ENCODE measurements at places on chromosomes 2 and 18.

- DNase-seq = no peak
Observed at GRCh38 chr2:153509133-153509532, 30.6 kb upstream of the RPRM start.

- DNase-seq = no peak
Observed at GRCh38 chr2:57796527-57796926, 250.1 kb upstream of the VRK2 start.

DNA sequence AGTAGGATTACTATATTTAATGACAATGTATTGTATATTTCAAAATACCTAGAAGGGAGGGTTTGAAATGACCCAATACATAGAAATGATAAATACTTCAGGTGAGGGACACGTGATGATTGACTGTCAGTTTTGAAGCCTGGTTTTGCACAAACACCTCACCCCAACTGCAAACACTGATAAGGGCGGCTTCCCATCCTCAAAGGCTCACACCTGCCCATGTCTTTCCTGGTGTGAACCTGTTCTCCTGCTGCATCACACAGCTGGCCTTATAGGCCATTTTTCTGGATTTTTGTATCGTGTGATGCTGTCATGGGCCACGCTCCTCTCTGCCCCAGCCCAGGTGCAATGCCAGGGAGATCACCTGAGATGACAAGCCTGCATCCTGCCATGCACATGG, 166.5 kb upstream of the NCK2 start:
- DNase-seq = no peak

GRCh38 chr2:232229911-232230310, 148.6 kb upstream of the ALPP start:
- DNase-seq = no peak

GRCh38 chr2:218839430-218839829, 7.8 kb upstream of the PRKAG3 start:
- no peak for DNase-seq

GRCh38 chr2:159614534-159615366, 1.6 kb downstream of the BAZ2B start:
- DNase-seq = no peak

- no peak for DNase-seq
Observed at GRCh38 chr2:157418239-157418641, 25.6 kb downstream of the CYTIP start.

DNA sequence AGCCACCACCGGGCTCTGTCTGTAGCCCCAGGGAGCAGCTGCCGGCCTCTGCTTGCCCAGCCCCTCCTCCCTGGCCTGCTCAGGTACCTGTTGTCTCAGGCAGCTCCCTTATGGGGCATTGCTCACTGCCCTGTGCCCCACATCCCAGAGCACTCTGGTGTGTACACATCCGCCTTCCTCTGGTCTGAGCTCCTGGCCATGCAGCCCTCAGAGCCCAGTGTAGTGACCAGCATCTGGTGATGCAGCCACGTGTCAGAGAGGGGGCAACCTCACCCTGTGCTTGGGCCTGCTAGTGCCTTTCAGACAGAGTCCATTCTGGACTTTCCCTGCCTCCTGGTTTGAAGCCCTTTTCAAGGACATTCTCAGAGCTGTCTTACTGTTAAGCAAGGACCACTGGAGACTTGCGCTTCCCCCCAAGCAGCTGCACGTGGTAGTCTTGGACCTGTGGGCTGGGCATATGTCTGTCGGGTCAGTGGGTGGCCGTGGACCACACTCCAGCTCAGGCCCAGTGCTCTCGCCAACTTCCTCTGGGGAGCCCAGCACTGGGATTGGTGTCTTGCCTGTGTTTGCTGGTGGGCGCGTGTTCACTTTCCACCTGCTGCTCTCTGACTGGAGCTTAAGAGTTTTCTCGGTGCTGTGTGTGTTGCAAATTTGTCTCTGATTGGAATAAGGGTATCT, 30.7 kb downstream of the DGKD start:
- no peak for DNase-seq

DNA sequence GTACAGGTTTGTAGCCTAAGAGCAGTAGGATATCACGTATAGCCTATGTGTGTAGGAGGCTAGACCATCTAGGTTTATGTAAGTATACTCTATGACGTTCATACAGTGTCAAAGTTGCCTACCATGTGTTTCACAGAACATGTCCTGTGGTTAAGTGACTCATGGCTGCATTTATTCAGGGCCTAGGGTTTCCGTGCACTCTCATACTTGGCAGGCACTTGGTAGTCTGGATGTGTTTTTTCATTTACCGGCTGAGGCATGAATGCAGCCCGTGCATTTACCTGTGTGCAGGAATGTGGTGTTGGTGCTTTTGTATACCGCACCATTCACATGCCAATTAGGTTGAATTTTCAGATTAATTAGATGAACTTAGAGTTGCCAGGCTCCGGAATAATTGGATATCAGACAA, 43.4 kb downstream of the MYL12B start:
- no peak for DNase-seq

GRCh38 chr2:231037202-231037730, at the start of gene C2orf72:
C2orf72 (plus strand) TSS chr2:231037523; CDS start chr2:231037566, 43 bp downstream.
- no peak for DNase-seq

DNA sequence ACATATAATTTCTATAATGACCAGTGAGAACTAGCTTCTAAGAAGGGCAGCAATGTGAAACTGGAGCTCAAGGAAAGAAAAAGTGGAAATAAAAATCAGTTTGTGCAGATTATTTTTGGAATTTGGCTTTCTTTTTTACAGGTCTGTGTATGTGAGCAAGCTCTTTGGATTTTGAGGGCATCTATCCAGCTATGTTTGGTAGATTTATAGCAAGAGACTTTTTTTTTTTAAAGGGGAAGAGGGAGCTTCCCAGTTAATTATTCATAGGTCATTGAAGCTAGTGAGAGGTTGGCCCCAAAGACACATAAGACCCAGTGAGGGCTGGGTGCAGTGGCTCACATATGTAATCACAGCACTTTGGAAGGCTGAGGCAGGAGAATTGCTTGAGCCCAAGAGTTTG, 24.0 kb upstream of the COLEC12 start:
- no peak for DNase-seq

DNA sequence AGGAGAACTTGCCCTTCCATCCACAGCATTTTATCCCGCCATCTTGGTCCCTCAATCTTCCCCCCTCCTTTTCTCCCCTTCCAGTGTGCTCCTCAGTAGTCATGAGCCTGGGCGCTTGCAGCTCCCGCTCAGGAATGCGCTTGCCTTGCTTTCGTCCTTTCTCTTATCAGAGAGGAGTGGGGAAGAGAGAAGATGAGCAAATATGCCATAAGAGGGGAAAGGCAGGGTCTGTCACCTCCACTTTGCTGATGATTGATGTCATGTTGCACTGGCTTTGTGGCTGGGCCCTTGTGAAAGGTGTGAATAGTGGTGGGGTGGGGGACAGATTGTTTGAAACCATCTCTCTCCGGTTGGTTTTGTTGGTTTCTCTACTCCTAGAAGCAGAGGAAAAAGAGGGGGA, 569.3 kb downstream of the TNS1 start:
- DNase-seq = no peak

GRCh38 chr2:34545486-34546136, 946.5 kb upstream of the FAM98A start:
- DNase-seq = no peak

GRCh38 chr2:210167227-210167626, 4.0 kb downstream of the KANSL1L start:
- DNase-seq = no peak

- peak; percentile 9 for DNase-seq
Observed at GRCh38 chr18:62324181-62324828, 805 bp upstream of the TNFRSF11A start.

DNA sequence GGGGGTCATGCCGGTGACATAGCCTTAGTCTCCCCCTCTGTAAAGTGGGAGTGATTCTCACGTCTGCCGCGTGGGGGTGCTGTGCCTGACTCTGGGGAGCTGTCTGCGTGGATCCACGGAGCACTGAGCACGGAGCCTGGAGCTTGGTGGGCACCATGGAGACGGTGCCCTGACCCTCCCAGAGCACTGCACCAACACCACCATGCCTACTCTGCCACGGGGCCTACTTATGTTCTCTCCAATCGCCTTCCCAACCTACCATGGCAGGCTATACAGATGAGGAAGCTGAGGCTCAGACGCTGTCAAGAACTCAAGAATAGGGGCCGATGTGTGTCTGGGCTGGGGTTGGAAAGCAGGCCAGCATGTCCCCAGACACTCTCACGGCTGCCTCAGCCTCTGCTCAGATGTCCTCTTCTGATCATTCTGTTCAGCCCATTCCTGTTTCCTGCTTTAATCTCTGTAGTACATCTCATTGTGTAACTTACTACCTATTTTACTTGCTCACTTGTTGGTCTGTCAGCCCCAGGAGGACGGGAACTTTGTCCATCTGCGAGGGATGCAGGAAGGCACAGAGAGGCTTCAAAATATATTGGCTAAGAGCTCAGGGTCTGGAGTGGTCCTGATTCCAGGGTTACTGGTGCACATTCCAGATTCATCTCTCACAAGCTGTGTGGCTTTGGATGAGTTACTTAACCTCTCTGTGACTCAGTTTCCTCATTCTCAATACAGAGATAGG, 168.1 kb upstream of the HS6ST1 start:
- no peak for DNase-seq

DNA sequence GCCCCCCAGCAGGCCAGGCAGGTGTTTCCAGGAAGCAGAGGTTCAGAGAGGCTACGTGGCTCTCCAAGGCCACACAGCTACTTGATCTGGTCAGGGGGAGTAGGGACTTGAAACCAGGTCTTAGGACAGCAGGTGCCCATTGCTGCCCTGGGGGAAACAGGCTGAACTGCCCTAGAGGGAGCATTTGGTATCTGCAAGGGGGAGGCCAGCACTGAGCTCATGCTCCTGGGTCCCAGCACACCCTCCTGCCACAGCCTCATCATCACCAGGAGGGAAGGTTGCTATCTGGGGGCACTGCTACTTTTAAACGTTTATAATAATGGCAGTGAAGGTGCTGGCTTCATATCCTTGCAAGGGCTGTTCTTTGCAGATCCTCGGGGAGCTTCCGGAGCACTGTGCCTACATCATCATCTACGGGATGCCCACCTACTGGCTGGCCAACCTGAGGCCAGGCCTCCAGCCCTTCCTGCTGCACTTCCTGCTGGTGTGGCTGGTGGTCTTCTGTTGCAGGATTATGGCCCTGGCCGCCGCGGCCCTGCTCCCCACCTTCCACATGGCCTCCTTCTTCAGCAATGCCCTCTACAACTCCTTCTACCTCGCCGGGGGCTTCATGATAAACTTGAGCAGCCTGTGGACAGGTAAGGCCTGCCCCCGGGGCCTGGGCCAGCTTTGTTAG, 36.1 kb downstream of the ABCG8 start:
- DNase-seq = no peak

DNA sequence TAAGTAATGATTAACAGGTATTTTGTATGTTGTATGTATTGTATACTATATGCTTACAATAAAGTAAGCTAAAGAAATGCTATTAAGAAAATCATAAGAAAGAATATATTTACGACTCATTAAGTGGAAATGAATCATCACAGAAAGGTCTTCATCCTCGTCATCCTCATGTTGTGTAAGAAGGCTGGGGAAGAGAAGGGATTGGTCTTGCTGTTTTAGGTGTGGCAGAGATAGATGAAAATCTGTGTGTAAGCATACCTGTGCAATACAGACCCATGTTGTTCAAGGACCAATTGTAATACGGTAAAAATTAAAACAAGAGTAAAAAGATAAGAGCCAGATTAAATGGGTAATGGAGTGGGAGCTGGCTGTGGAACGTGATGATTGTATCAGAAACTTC, 16.6 kb downstream of the SLC35F5 start:
- DNase-seq = no peak

DNA sequence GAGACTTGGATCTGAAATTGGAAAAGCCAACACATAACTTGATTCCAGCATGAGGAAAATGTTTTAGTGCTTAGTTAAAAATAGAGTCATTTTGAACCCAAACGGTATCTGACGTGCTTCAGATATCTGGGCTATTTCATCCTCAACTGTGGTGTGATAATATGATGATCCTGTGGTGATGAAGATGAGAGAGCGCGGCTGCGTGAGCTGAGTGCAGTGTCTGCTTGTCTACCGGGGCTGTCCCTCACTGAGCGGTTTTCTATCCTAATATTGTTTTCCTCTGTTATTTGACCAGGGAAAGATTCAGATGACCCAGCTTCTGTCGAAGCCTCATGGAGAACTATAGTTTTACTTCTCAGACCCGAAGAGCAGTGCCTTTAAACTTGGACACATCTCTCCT, 5.8 kb downstream of the TWIST2 start:
- DNase-seq = no peak

- no peak for DNase-seq
Observed at GRCh38 chr2:237411683-237412423, 2.1 kb downstream of the COL6A3 start.

DNA sequence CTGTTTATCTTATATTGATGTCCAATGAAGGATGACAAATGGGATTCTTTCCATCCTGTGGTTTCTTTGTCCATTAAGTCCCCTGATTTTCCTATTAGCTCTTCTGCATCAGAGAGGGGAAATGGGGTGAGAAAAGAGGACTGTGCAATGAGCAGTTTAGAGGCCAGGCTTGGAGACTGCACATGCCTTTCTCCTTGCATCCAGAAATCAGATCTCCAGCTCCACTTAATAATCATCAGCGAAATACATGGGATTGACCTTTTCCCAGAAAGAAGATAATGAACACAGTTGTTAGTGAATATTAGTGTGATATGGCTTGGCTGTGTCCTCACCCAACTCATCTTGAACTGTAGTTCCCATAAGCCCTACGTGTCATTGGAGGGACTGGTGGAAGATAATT, 697.4 kb downstream of the CBLN2 start:
- no peak for DNase-seq

DNA sequence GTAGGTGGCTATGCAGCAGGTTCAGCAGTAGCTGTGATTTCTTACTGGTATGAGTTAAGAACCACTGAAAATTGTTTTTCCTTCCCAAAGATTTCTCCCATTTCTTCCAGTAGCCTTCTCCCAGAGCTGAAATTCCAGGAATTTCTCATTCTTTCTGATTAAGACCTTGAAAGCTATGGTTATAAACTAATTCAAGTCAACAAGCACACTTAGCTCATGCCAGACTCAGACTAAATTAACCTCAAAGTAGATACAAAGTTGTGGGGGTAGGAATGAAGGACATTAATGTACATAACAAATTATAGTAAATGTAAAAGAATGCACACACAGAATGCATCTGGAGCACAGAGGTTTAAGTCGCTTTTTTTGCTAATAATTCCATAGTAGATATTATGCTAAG, 103.6 kb upstream of the SOX11 start:
- DNase-seq = no peak

DNA sequence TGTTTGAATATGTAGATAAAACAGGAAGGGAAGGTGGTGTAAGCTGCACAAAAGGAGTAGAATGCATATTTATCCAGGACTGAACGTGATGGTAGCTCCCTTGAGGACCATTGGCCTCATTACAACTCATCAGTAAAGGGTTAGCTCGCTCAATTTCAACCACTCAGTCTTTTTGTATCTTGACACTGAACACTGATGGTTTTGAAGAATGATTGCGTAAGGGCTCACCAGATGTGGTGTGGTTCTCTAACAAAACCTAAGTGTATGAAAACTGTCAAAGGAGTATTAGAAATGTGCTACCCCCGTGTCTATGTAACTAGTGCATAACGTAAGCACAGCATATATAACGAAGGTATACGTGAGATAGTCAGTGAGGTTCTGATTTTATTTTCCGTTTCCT, 272.4 kb upstream of the THSD7B start:
- DNase-seq = no peak

GRCh38 chr2:109726379-109727270, 67.5 kb upstream of the RGPD5 start:
- DNase-seq = no peak
